Amygdala (tissue), 56 donors: ENCODE measurements at places on chromosomes 16 and 17.

DNA sequence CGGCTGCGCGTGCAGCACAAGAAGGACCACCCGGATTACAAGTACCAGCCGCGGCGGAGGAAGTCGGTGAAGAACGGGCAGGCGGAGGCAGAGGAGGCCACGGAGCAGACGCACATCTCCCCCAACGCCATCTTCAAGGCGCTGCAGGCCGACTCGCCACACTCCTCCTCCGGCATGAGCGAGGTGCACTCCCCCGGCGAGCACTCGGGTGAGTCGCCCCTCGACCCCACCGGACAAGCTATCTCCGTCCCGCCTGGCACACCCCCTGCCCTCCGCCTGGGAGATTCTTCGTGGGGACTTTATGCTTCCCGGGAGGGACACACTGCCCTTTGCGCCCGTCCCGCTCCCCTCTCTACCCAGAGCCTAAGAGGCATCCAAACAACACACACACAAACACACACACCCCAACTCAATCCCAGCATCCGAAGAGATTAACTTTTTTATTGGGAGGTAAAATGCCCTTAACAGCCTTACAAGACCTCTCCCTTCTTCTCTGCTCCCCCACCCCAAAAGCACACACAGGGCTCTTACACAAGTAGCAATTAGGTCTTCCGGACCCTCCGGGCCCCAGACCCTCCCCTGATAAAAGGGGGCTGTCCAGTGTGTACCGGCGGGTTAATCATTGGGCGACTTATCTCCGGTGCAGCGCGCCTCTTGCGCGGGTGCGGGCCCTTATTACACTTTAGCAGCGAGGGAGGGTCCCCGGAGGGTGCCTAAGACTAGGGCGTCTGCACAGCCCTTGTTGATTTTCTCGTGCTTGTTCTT is 2.1 kb downstream of the SOX9 start:
- DNase-seq = no peak

DNA sequence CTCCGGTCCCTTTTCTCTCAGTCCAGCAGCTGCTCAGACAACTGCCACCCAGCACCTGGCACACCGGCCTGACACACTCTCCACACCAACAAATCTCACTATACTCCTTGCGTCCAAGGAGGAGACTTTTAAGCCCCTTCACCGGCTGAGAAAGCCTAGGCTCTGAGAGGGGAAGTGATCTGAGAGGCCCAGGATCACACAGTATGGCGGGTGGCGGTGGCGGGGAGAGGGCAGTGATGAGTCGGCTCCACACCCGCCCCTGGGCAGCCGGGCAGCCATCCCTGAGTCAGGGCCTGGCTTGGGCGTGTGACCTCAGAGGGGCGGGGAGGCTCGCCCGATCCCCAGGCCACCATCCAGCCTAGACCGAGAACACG is 569 bp downstream of the FLII start:
- peak; percentile 73 for DNase-seq

GRCh38 chr17:40086150-40087044 is 14.0 kb downstream of the NR1D1 start:
- DNase-seq = no peak

- no peak for DNase-seq
Measured at GRCh38 chr16:20020083-20020482, 53.6 kb downstream of the GPR139 start.

DNA sequence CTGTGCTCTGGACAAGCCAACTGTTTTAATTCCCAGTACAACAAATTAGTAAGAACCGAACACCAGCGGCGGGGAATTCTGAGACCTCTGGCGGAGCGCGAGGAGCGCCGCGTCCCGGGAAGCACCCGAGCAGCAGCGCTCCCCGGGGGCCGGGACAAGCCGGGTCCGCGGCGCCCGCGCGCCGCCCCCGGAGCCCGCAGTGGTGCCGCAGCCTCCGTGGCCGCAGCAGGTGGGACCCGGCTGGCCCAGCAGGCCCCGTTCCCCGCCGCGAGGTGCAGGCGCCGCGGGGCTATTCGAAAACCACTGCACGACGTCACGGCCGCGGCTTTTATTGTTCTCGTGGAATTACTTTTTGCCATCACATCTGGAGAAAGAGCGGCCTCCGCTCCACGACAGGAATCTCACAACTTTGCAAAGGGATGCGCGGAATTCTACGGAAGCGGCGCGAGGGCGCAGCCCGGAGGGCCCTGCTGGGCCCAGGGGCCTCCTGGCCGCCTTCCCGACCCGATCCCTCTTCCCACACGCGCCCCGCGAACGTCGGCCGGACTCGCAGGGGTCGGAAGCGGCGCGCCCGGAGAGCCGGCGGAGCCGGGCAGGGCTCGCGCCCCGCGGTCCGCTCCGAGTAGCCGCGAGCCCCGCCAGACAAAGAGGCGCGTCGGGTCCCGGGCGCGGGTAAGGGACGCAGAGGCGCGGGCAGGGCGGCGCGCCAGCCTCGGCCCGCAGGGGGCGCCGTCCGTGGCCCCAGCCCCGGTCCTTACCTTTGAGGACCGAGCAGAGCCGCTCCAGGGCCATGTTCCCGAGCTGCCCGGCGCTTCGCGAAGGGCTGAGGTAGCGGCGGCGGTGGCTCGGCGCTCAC is 696 bp downstream of the NETO2 start:
- no peak for DNase-seq

- DNase-seq = no peak
Measured at GRCh38 chr17:76983075-76983775, 115.0 kb downstream of the MGAT5B start.

DNA sequence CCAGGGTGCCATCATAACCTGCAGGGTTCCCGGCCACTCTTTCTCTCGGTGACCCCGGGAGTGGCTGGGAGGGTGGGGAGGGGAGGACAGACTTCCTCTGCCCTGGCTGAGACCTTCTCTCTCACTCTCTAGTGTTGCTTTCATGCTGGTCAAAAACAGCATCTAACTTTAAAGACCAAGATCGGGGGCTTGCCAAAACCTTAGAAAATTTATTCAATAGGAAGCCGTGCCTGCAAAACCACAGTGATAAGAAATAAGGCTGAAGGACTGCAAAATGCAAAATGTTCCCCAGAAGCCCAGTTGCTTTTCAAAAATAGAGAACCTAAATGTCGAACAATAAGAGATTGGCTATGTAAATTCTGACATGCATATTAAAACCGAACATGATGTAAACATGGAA is 344.0 kb downstream of the FOXL1 start:
- no peak for DNase-seq

- DNase-seq = no peak
Measured at GRCh38 chr17:82477934-82478333, 19.4 kb downstream of the NARF start.
